Activated naive CD4-positive, alpha-beta T cell treated with anti-CD3 and anti-CD28 coated beads for 36 hours (primary cell): ENCODE measurements at places on chromosomes 5 and 9.

DNA sequence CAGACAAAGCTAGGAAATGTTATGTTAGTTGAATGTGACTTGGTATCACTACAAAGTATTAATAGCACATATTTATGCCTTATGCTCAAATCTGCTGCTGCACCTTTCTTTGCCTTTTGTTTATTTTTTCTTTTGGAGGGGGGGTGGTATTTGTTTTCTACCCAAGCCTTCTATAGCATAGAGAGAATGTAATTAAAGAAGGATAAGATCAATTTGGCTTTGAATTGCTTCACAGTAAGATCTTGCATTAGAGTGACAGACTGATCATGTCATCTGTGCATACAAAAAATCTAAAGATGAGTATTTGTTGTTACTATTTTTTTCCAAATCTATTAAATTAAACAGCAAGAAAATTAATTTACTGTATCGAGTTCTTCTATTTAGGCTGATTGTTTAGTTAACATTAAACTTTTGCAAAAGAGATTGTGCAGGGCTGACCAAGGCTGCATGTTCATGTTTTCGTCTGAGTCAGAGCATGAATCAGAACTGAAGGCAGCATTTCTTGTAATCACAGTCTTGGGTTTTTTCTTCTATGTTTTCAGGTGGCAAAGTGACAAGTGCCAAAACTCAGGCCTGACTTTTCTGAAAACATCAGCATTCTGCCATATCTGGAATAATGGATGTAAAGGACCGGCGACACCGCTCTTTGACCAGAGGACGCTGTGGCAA lies 1007.1 kb upstream of the WWC1 start:
- H3K27ac ChIP-seq = no peak overlapping the region
- no peak for DNase-seq
- no peaks in the 10 kb centered on the region for H3K27me3 ChIP-seq

DNA sequence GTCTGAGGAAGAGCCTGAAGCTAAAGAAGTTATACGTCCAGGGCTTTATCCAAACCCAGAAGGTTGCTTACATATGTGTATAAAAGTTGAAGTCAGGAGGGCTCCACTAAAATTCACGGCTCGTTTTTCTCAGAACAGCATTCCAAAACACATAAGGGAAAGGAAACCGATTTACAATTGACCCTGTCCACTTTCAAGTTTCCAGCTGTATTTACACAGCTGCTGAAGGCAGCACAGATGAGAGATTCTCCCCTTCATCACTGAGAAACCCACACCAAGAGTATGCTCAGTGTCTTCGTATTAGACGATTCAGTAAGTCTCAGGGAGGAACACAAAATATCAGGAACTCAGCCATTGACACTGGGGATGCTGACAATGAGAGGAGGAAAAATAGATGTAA lies 5.9 kb upstream of the NREP start:
- no peak overlapping the region for H3K4me3 ChIP-seq
- DNase-seq = no peak
- no peaks in the 10 kb centered on the region for H3K36me3 ChIP-seq

- H3K4me1 ChIP-seq = no peaks in the 10 kb centered on the region
- no peaks in the 10 kb centered on the region for H3K36me3 ChIP-seq
- DNase-seq = no peak
Measured at GRCh38 chr5:155978850-155979249, 348.1 kb upstream of the SGCD start.

DNA sequence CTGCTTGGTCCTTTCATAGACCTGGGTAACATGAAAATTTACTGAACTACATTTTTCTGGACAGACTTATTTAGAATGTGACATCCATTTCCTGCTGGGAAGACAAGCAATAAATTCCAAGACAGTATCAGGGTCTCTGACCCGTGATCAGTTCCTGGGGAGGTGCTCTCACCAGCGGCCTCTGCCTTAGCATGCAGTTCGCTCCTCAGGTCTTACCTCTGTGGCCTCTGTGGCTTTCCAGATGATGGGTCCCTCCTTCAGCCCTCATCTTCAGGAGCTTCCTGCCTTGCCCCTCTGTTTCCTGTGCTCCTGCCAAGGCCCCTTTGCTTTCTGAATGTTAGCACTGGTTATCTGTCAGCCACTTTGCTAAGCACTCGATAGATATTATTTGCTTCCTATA lies 66.4 kb downstream of the CMYA5 start:
- no peak for DNase-seq
- no peak overlapping the region for H3K4me3 ChIP-seq
- no peak overlapping the region for H3K27ac ChIP-seq
- H3K36me3 ChIP-seq = no peaks in the 10 kb centered on the region
- peaks cover 9% of the 10 kb centered on the region for H3K4me1 ChIP-seq

- no peaks in the 10 kb centered on the region for H3K36me3 ChIP-seq
- no peak overlapping the region for H3K27ac ChIP-seq
- no peak overlapping the region for H3K4me3 ChIP-seq
- no peaks in the 10 kb centered on the region for H3K4me1 ChIP-seq
- no peak for DNase-seq
Measured at GRCh38 chr9:134486143-134486591, 155.4 kb upstream of the COL5A1 start.

- DNase-seq = no peak
- no peak overlapping the region for H3K4me3 ChIP-seq
- peaks cover 10% of the 10 kb centered on the region for H3K27me3 ChIP-seq
- peaks cover 6% of the 10 kb centered on the region for H3K4me1 ChIP-seq
- H3K36me3 ChIP-seq = no peaks in the 10 kb centered on the region
Measured at GRCh38 chr9:134438195-134438788, 112.0 kb downstream of the RXRA start.

DNA sequence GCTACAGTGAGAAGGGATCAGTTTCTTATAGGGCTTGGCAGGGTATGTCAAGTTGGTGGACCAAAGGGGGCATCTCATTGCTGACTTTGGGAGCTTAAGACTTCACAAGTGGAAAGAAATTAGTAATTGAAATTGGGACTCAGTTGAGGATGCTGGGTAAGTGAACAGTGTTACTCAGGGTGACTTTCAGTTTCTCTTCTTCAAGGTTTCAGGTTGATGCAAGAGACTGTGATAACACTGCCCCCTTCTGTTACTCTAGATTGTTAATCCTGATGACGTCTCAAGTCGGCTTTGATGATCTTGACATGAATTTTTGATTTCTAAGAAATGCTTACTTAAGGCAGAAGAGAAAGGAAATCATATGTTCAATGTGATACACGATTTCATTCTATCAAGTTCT lies 21.3 kb downstream of the KCTD16 start:
- peaks cover 30% of the 10 kb centered on the region for H3K4me1 ChIP-seq
- H3K4me3 ChIP-seq = no peak overlapping the region
- H3K27ac ChIP-seq = no peak overlapping the region
- H3K27me3 ChIP-seq = no peaks in the 10 kb centered on the region
- DNase-seq = peak; percentile 50

GRCh38 chr5:175378444-175379028 lies 65.4 kb downstream of the DRD1 start:
- peaks cover 21% of the 10 kb centered on the region for H3K27me3 ChIP-seq
- no peaks in the 10 kb centered on the region for H3K4me1 ChIP-seq
- H3K27ac ChIP-seq = no peak overlapping the region
- no peak for DNase-seq
- no peaks in the 10 kb centered on the region for H3K36me3 ChIP-seq

- no peak overlapping the region for H3K4me3 ChIP-seq
- no peak overlapping the region for H3K27ac ChIP-seq
- peaks cover 19% of the 10 kb centered on the region for H3K36me3 ChIP-seq
- DNase-seq = no peak
- no peaks in the 10 kb centered on the region for H3K27me3 ChIP-seq
Measured at GRCh38 chr9:4866239-4866969, 73.7 kb downstream of the RCL1 start.

DNA sequence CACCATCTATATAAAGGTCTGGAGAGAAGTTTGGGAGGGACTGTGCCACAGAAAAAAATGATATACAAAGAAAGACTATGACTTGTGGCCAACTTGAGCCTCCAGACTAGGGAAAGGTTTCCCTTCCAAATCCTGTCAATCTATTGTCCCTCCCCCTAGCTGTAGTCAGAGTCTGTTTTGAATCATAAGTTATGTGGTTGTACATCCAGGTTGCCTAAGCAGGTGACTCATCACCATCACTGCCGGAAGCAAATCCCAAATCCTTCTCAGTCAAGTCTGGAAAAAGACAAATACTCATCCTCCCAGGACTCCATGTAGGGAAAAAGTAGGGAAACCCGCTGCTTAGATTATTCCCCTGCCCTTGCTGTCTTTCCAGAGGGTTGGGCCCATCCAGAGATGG lies 235.7 kb downstream of the CDK5RAP2 start:
- no peaks in the 10 kb centered on the region for H3K36me3 ChIP-seq
- no peak overlapping the region for H3K27ac ChIP-seq
- H3K27me3 ChIP-seq = no peaks in the 10 kb centered on the region
- H3K4me1 ChIP-seq = no peaks in the 10 kb centered on the region
- H3K4me3 ChIP-seq = no peak overlapping the region

GRCh38 chr5:28249771-28250415 lies 1211.5 kb upstream of the CDH9 start:
- DNase-seq = no peak
- H3K36me3 ChIP-seq = peaks cover 1% of the 10 kb centered on the region
- H3K4me1 ChIP-seq = no peaks in the 10 kb centered on the region
- H3K27me3 ChIP-seq = no peaks in the 10 kb centered on the region
- H3K4me3 ChIP-seq = no peak overlapping the region
- no peak overlapping the region for H3K27ac ChIP-seq

- no peak overlapping the region for H3K27ac ChIP-seq
- DNase-seq = no peak
- H3K4me3 ChIP-seq = no peak overlapping the region
- no peaks in the 10 kb centered on the region for H3K4me1 ChIP-seq
- peaks cover 23% of the 10 kb centered on the region for H3K27me3 ChIP-seq
- H3K36me3 ChIP-seq = no peaks in the 10 kb centered on the region
Measured at GRCh38 chr5:86929123-86929766, 311.5 kb downstream of the COX7C start.

GRCh38 chr5:81826128-81826527 lies 75.2 kb upstream of the SSBP2 start:
- no peak overlapping the region for H3K27ac ChIP-seq
- no peak for DNase-seq
- no peaks in the 10 kb centered on the region for H3K27me3 ChIP-seq
- H3K36me3 ChIP-seq = no peaks in the 10 kb centered on the region
- H3K4me1 ChIP-seq = no peaks in the 10 kb centered on the region

DNA sequence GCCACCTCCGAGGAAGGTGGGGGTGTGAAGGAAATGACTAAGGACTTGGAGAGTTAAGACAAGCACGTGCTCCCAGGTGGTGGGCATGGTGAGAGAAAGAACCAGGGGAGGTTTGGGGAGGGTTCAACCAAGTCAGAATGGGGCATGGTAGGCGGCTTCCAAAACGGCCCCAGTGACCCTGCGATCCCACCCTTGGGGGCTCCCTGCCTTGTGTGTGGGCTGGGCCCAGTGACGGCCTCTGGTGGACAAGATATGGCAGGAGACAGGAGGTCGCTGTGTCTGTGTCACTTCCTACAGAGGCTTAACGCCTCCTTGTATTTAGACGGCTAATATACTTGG lies 51.3 kb upstream of the IRX4 start:
- no peak overlapping the region for H3K4me3 ChIP-seq
- H3K27ac ChIP-seq = no peak overlapping the region
- H3K36me3 ChIP-seq = no peaks in the 10 kb centered on the region
- H3K4me1 ChIP-seq = peaks cover 2% of the 10 kb centered on the region

GRCh38 chr9:82526577-82526976 lies 536.4 kb downstream of the RASEF start:
- no peak overlapping the region for H3K27ac ChIP-seq
- DNase-seq = no peak
- H3K27me3 ChIP-seq = no peaks in the 10 kb centered on the region
- H3K36me3 ChIP-seq = no peaks in the 10 kb centered on the region

GRCh38 chr5:171945476-171945875 lies 61.0 kb downstream of the FBXW11 start:
- no peaks in the 10 kb centered on the region for H3K27me3 ChIP-seq
- H3K36me3 ChIP-seq = peaks cover 6% of the 10 kb centered on the region
- H3K27ac ChIP-seq = no peak overlapping the region
- peaks cover 38% of the 10 kb centered on the region for H3K4me1 ChIP-seq

GRCh38 chr9:75907329-75907728 lies 16.9 kb downstream of the PCSK5 start:
- no peaks in the 10 kb centered on the region for H3K27me3 ChIP-seq
- no peak for DNase-seq
- no peak overlapping the region for H3K27ac ChIP-seq
- H3K4me3 ChIP-seq = no peak overlapping the region
- peaks cover 57% of the 10 kb centered on the region for H3K4me1 ChIP-seq

- DNase-seq = no peak
- peaks cover 4% of the 10 kb centered on the region for H3K27me3 ChIP-seq
- H3K4me1 ChIP-seq = no peaks in the 10 kb centered on the region
- no peak overlapping the region for H3K27ac ChIP-seq
Measured at GRCh38 chr5:96023518-96023917, 61.9 kb upstream of the ELL2 start.

DNA sequence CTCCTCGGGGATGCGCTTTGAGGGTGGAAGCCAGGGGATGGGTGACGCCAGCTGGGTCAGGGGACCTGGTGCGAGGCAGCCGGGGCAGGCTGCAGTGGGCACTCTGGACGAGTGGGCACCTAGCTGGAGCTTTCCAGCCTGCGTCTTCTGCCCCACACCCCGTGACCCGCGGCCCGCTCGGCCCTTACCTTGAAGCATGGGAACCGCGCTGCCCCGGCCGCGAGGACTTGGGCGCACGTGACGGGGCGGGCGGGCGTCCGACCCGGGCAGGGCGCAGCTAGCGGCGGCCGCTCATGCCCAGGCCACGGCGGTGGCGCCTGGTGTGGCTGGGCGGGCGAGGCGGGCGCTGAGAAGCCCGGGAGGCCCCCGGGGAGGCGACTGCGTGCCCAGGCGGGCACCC lies 300 bp downstream of the FAM163B start:
- no peak overlapping the region for H3K27ac ChIP-seq
- no peak overlapping the region for H3K4me3 ChIP-seq
- peaks cover 32% of the 10 kb centered on the region for H3K27me3 ChIP-seq
- peaks cover 10% of the 10 kb centered on the region for H3K4me1 ChIP-seq
- no peak for DNase-seq

- no peak overlapping the region for H3K4me3 ChIP-seq
- peaks cover 1% of the 10 kb centered on the region for H3K36me3 ChIP-seq
- H3K27ac ChIP-seq = no peak overlapping the region
- peaks cover 6% of the 10 kb centered on the region for H3K4me1 ChIP-seq
Measured at GRCh38 chr9:132167192-132167591, 5.3 kb downstream of the NTNG2 start.

GRCh38 chr5:131400585-131400984 lies 136.7 kb downstream of the CDC42SE2 start:
- no peak for DNase-seq
- H3K27me3 ChIP-seq = no peaks in the 10 kb centered on the region
- H3K4me1 ChIP-seq = peaks cover 43% of the 10 kb centered on the region
- H3K36me3 ChIP-seq = peaks cover 75% of the 10 kb centered on the region
- no peak overlapping the region for H3K4me3 ChIP-seq
- H3K27ac ChIP-seq = peak overlapping the region; percentile 10

GRCh38 chr9:32886021-32886420 lies 102.7 kb downstream of the TMEM215 start:
- H3K36me3 ChIP-seq = no peaks in the 10 kb centered on the region
- no peaks in the 10 kb centered on the region for H3K4me1 ChIP-seq
- no peak overlapping the region for H3K27ac ChIP-seq
- no peaks in the 10 kb centered on the region for H3K27me3 ChIP-seq
- DNase-seq = no peak

GRCh38 chr5:104733063-104733669 lies 1170.6 kb upstream of the NUDT12 start:
- H3K27me3 ChIP-seq = no peaks in the 10 kb centered on the region
- DNase-seq = no peak
- no peak overlapping the region for H3K27ac ChIP-seq
- no peaks in the 10 kb centered on the region for H3K4me1 ChIP-seq
